ENCODE measurements at places on chromosomes 16 and 17.

DNA sequence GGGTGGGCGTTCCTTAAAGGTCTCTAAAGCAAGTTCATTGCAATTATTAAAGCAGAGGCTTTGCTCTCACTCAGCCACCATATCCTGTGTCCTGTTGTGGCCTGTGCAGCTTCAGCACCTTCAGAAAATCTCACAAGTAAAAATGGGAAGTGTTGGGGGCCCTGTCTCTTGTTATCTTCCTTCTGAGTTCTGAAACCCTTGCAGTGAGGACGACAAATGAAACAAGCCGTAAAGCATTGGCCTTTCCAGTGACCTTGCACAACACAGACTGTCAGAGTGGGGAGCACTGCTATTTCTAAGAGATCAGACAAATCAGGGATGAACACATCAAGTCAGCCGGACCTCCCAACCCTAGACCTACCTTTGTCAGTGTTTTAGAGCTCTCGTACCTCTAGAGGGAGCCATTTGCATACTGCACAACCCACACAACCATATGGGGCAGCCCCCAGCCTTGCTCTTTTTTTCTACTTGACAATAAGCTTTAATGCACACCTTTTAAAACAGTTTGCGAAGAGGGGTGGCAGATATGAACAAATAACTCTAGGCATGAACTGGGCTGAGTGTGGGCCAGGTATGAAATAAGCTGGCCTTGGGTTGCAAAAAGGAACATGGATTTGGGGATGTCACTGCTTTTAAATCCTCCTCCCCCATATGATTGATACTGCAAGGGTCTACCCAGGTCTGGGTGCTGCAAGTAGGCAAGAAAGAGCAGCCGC is 89.8 kb downstream of the KATNIP start:
- DNase-seq = peak; percentile 4

GRCh38 chr17:79220713-79221291 is 146.2 kb downstream of the ENGASE start:
- DNase-seq = no peak

- DNase-seq = no peak
Measured at GRCh38 chr16:14641926-14642325, 9.2 kb downstream of the BFAR start.

- no peak for DNase-seq
Measured at GRCh38 chr16:58433569-58433951, 41.3 kb downstream of the GINS3 start.

GRCh38 chr16:24844101-24845030 is 1.4 kb upstream of the SLC5A11 start:
- DNase-seq = no peak

DNA sequence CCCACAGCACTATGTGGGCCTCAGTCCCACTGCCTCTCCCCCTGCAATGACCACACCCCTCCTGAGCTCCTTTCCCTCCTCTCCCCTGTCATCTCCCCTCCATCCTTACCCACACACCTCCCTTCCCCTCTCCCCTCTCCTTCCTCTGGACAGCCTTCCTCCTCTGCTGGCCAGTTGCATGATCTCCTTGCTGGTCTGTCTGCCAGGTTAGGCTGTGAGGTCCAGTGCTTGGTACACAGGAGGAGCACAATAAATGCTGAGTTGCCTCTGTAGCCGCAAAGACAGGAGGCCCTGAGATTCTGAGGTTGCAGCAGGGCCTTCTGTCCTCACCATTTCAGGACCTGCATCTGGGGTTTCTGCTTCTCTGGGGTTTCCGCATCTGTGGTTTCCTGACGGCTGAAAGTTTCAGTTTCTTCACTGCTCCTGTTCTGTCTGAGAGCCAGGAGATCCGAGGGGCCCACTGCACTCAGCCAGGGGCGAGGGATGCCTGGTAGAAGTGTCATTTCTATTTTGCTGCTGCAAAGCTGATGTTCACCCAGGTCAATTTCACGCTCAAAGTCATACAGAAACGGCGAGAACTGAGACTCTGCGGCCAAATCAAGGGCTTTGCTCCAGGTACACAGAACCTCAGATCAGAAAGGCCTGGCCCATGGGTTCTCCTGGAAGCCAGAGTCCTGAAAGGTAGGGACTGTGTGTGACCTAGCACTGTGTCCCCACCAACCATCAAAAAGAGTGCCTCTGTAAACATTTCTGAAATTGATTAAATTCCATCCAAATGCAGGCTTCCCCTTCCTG is 4.6 kb upstream of the SLC12A3 start:
- no peak for DNase-seq

DNA sequence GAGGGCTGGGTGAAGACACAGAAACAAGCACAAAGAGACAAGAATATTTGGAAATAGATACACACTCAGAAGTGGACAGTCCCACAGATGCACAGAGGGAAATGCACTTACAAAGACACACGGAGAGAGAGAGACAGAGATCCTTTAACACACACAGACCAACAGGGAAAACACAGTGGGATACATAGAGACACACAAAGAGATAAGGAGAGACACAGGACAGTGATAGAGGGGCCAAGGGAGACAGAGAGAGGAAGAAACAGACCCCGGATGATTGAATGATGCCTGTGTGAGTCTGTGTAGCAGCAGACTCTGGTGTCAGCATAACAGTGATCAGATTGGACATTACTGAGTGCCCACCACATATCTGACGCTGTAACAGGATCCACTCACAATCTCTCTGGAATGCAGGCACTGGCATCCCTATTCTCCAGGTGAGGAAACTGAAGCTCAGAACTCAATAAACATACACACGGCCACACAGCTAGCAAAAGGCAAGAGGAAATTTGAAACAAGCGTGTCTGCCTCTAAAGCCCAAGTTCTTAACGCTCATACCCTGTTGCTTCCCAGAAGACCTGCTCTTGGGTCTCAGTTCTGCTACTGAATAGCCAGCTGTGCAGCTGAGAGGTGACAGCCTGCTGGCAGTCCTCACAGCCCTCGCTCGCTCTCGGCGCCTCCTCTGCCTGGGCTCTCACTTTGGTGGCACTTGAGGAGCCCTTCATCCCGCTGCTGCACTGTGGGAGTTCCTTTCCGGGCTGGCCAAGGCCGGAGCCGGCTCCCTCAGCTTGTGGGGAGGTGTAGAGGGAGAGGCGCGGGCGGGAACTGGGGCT is 186.3 kb upstream of the NLRP1 start:
- DNase-seq = no peak

GRCh38 chr16:46884513-46885293 is 541 bp downstream of the GPT2 start:
- DNase-seq = no peak

GRCh38 chr16:14056970-14057369 is 14.1 kb upstream of the MRTFB start:
- no peak for DNase-seq

- no peak for DNase-seq
Measured at GRCh38 chr17:27494192-27495091, 38.2 kb downstream of the KSR1 start.

DNA sequence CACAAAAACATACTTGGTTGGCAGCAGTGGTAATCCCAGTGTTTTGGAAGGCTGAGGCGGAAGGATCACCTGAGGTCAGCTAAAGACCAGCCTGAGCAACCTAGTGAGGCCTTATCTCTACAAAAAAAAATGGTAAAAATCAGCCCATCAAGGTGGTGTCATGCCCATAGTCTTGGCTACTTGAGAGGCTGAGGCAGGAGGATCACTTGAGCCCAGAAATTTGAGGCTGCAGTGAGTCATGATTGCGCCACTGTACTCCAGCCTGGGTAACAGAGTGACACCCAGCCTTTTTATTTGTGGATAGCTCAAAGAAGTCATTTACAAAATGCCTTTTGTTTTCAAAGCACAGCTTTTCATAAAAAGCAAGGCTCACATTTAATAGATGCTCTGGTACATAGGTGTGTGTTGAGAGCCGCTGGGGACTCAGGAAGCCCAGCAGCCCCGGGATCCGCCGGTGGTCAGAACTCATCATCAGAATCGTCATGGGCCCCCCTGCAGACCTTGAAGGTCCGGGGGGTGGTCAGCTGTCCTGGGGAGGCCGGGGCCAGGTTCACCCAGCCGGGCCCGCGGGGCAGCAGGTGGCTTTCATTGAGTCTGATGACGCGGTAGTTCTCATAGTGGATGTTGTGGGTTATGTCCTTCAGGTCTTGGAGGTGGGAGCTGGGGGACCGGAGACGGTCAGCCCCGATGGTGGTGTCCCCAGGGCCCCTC is 10.5 kb upstream of the ZNF500 start:
- no peak for DNase-seq

- no peak for DNase-seq
Measured at GRCh38 chr17:7508145-7508544, 24.0 kb downstream of the POLR2A start.

DNA sequence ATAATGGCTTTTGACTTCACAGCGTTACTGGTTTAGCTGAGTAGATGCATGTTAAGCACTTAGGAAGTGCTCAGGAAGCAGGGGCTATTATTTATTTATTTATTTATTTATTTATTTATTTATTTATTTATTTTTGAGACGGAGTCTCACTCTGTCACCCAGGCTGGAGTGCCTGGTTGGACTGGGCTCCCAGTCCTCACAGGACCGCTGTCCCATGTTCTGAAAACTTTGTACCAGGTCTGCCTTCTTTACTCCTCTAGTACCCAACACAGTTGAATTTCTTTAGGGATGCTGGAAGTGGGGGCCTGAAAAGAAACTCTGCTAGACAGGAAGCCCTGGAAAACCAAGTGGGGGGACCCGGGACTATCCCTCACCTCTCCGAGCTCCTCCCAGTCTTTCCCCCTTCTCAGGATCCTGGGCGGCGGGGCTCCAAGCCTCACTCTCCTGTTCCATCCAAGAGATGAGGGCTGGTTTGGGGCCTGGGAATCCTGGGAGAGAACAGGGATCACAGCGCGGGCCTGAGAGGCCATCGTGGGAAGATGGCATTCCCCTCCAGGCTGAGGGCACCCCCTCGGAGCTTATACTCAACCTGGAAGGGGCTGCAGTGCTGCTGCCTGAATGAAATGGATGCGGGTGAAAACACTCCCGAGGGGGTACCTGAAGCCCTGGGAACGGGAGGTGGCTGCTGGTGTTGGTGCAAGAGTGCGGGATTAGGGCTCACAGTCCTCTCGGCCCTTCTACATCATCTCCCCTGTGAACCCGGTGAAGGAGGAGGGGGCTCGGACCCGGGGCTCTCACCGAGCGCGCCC is 674 bp downstream of the ZNF688 start:
- no peak for DNase-seq

GRCh38 chr16:2840914-2841313 is 10.8 kb downstream of the ZG16B start:
- DNase-seq = no peak

DNA sequence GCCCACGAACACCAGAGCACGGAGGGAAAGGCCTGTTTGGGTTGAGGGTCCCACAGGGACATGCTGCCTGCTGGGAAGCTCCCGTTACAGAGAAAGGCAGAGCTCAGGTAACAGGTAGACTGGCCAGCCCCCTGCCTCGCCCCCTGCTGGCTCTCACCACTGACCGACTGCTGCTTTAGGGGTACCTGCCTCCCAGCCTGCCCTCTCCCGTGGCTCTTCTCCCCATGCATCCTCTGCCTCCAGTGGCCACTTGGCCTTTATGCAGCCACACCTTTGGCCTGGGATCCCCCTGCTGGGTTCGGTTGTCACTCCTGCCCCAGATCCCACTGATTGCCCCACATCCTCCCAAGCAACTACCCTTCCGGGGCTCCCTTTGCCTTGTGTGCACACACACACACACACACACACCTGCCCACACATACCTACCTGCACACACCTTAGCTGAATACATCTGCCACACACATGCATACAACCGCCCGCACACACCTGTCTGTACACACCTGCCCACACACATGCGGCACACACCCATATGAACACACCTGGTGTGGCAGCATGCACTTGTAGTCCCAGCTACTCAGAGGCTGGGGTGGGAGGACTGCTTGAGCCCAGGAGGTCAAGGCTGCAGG is 7.1 kb downstream of the MCRIP1 start:
- DNase-seq = no peak

GRCh38 chr16:47697826-47698225 is 236.7 kb downstream of the PHKB start:
- no peak for DNase-seq

DNA sequence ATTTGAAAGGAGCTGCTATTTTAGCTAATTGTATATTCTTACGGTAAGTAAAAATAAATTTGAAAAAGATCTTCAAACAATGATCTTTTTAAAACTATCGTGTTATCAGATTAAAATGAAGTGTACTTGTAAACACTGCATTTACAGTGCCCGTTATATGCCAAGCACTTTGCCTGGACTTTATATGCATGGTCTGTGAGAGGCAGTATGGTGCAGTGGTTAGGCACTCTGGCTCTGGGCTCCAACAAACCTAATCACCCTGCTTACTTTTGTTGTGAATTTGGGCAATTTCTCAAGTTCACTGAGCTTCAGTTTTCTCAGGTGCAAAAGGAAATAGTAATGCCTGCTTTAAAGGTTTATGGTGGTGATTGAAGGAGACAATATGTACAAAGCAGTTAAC is 1.4 kb downstream of the PMP22 start:
- no peak for DNase-seq

DNA sequence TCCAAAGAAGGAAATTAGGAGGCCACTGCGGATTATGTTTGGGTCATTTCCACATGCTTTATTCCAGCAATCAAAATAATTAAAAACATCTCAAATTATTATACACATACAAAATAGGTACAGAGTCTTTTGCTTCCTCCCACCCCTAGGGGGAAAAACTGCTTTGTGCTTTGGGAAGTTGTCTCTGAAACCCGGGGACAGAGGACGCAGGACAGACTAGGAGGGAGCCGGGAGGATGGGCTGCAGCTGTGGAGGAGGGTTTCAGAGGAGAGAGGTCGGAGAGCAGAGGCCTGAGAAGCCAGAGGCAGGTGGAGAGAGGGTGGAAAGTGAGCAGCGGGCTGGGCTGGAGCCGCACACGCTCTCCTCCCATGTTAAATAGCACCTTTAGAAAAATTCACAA is 17.4 kb downstream of the COL1A1 start:
- DNase-seq = no peak

- DNase-seq = no peak
Measured at GRCh38 chr17:59534583-59534982, 30.8 kb upstream of the DHX40 start.

DNA sequence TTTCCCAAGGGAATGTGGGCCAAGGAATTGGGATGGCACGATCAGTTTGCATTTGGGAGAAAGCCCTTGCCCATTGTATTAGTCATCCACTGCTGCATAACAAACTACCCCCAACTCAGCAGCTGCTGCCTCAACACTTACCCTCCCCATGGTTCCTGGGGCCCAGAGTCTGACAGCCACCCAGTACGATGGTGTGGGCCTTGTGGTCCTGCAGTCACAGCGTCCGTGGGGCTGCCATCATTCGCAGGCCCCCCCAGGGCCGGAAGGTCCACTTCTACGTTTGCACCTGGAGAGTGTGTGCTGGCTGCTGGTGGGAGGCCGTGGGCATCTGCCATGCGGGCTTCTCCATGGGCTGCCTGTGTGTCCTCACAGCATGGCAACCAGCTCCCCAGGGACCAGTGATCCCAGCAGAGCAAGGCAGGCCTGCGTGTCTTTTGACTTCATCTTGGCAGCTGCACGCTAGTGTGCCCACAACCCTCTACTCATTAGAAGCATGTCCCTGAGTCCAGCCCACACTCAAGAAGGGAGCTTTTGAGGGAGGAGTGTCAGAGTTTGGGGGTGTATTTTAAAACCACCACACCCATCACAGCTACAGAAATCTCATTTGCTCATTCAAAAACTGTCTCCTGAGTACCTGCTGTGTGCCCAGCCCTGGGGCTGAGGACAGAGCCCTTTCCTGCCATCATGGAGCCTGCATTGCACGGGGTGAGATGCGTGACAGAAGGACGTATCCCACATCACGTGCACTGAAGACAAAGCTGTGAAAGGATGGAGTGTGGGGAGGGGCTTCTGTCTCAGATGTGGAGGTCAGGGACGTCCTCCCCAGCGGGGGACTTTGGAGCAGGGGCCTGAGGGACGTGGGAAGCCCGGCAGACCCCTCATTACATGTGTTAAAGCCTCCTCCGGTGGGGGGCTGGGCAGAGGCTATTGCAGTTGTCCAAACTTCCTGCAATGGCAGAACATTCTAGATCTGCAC is 185.0 kb upstream of the ZNF469 start:
- DNase-seq = no peak

All from stimulated activated CD4-positive, alpha-beta T cell treated with anti-CD3 and anti-CD28 coated beads, Interleukin-15, amount 100 ng/mL, for 48 hours (primary cell).